ENCODE measurements at places on chromosomes 6 and 20.

DNA sequence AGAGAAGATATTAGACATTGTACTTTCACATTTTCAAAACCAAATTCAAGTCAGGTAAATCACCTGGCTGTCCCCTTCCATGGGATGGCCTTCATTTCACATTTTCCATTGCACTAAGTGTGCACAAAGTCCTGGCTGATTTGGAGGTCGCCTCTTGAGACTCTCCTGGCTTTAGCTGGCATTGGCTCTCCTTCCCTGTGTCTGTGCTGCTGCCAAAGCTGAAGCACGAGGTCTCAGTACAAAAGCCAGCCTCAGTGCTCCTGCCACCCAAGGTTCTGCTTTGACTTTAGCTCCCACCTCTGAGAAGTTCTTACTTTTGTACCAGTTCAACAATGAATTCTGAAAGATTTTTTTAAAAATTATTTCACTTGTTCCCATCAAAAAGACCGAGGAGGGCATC, 289.2 kb upstream of the CNR1 start:
- ATAC-seq = no peak

- peak; percentile 66 for ATAC-seq
These were observed 90.1 kb downstream of the FOXO3 start for GRCh38 chr6:108650781-108651180.

GRCh38 chr6:133093956-133094355, 147.2 kb upstream of the EYA4 start:
- ATAC-seq = no peak

DNA sequence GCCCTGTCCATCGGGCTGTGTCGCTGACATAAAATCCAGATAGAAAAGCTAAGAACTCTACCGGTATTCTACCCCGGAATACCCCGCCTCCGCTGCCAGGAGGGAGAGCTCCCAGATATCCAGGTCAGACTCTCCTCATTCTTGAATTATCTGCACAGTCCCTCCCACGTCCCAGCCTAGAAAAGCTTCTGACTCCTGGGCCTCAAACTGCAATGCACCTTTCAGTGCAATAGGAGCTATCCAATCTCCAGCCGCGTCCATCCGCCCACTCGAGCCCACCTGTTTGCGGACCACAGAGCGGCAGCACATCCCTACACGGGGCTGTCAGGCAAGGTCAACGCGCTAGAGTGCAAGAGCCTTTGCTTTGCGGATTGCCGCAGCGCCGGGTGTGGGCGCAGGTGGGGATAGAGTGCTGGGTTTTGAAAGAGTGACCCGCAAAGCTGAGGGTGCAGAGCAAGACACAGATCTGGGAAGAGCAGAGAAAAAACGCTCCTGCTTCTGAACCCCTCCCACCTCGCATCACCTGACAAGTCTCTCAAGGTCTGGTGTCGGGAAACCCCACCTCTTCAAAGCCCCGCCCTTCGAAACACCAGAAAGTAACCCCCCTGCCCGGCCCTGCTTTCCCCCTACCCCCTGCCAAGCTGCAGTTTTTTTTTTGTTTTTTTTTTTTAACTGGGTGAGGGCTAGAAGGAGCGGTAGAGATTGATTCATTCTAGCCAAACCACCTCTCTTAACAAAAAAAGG, 1.3 kb downstream of the TAPBP start:
- peak; percentile 61 for ATAC-seq

DNA sequence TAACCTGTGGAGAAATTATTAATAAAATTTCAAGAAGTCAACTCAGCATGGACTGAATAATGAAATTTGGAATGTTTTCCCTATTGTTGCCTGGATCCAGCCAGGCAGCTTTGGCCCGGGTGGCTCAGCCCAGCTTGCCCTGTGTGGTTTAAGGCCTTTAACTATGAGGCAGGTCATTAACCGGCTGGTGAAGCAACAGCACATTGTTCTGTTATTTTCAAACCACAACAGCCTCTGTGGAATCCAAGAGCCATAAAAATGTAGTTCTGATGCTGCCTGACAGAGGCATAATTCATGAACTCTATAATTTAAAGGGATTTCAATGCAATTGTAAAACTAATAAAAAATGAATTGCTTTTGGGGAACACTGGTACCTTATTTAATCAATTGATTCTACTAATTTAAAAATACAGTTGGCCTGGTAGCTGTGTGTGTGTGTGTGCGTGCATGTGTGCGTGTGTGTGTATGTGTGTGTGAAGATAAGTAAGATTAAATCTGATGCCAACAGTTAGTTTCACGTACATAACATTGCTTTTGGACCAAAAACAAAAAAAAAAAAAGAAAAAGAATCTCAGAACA, 117.7 kb downstream of the RPS12 start:
- ATAC-seq = no peak

DNA sequence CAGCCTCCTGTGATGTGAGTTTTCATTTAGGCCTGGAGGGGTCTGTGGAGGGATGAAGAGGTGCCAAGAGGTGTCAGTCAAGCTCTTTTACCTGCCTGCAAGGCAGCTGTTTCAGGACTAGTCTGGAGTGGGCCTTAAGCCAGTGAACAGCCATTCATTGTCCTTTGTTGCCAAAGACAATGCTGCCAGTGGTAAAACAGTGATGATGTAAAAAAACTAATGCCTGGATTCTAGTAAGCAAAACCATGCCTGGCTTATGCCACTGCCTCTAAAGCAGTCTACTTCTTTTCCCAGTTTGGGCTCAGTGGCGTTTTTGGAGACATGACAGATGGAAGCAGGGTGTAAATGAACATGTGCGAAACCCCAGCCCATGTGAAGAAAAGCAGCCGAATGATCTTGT, 93.5 kb upstream of the KCNK16 start:
- no peak for ATAC-seq

GRCh38 chr6:33077908-33078307, 2.1 kb downstream of the HLA-DPB1 start:
- no peak for ATAC-seq

- ATAC-seq = no peak
These were observed 173.3 kb downstream of the CD83 start for GRCh38 chr6:14290772-14291330.

GRCh38 chr6:112038268-112038667, 15.6 kb upstream of the CCN6 start:
- no peak for ATAC-seq

All from stimulated activated memory B cell treated with anti-CD40 and anti-IgM and Interleukin-4, amounts not matched to agents 10 μg/mL and 1 μg/mL and 100 μg/mL, for 72 hours (primary cell).